Chondrocyte (in vitro differentiated cells): ENCODE measurements at places on chromosomes 4 and X. TPM values are rescaled to one million over a fixed set of nuclear protein-coding genes. Genes with fewer than 3 reads are reported as not detected.

ARR3 gene
- total RNA-seq: not detected in 3 replicates

TBX22 gene
- not detected in 3 replicates for total RNA-seq

GASK1B gene
- total RNA-seq: 36.2 to 139 TPM (median 37.6 TPM) in 3 replicates

PWWP3B gene
- total RNA-seq: 1.1 to 2.1 TPM (median 1.1 TPM) in 3 replicates

RIPPLY1 gene
- total RNA-seq: not detected in 3 replicates

BGN gene
- total RNA-seq: 1,195 to 2,668 TPM (median 2,632 TPM) in 3 replicates

VSIG1 gene
- not detected in 3 replicates for total RNA-seq

DNA sequence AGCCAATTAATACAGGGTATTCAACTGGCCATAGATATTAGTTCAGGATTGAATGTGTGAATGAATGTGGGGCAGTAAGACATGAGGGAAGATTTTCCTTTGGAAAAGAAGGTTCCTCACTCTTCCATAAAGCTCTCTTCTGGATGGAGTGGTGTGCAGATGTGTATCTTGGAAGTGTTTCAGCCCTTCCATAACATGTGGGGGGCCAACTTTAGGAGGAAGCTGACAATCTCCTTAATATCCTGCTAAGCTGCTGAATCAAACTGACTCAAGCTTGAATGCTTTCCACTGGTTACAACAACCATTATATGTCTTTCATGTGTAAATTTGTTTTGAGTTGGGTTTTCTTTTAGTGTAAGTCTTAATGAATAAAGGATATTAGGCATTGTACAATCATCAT lies 40.3 kb downstream of the FANCB start:
- no peak for DNase-seq
- H3K4me3 ChIP-seq: no peak overlapping the region
- H3K27ac ChIP-seq: no peak overlapping the region
- H3K36me3 ChIP-seq: peaks cover 2% of the 10 kb centered on the region

DNA sequence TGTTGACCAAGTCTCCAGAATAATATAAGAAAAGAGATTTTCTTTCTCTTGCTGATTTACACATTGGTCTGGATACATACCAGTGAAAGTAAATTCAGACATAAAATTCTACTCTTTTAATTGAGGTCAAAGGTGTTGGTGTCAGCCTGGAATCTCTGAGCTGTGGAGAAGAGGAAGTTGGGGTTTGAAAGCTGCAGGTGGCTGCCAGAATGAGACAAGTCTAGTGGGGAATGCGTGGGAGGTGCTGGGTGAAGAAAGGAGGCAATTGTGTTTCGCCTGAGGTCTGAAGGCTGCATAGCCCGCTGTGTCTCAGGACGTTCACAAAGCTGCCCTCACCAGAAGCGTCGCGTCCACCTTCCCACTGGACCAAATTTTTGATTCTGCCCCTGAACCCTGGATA lies 31.2 kb downstream of the PHEX start:
- DNase-seq: no peak
- H3K4me3 ChIP-seq: no peak overlapping the region
- H3K4me1 ChIP-seq: peaks cover 18% of the 10 kb centered on the region
- no peaks in the 10 kb centered on the region for H3K27me3 ChIP-seq

GRCh38 chr4:122746485-122746965 lies 14.0 kb downstream of the BBS12 start:
- no peak for DNase-seq
- no peak overlapping the region for H3K4me3 ChIP-seq
- no peaks in the 10 kb centered on the region for H3K27me3 ChIP-seq
- peaks cover 8% of the 10 kb centered on the region for H3K4me1 ChIP-seq
- peaks cover 5% of the 10 kb centered on the region for H3K36me3 ChIP-seq
- H3K27ac ChIP-seq: no peak overlapping the region

DNA sequence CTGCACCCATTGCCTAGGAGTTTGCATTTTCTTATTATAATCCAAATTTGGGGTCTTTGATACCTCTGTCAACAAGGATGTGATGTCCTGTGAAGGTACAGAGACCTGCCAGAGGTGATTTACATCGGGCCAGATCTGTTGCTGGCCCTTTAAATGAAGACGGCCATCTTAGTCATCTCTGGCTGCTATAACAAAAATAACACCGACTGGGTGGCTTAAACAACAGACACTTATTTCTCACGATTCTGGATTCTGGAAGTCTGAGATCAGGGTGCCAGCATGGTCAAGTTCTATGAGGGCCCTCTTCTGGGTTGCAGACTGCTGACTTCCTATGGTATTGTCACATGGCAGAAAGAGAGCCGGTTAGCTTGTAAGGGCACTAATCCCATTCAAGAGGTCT lies 75.7 kb downstream of the F11 start:
- DNase-seq: no peak
- H3K4me3 ChIP-seq: no peak overlapping the region
- H3K27ac ChIP-seq: no peak overlapping the region
- H3K27me3 ChIP-seq: peaks cover 4% of the 10 kb centered on the region
- no peaks in the 10 kb centered on the region for H3K4me1 ChIP-seq

GRCh38 chr4:187972135-187972534 lies 23.4 kb upstream of the ZFP42 start:
- DNase-seq: no peak
- no peaks in the 10 kb centered on the region for H3K27me3 ChIP-seq
- no peak overlapping the region for H3K27ac ChIP-seq
- H3K4me1 ChIP-seq: no peaks in the 10 kb centered on the region

DNA sequence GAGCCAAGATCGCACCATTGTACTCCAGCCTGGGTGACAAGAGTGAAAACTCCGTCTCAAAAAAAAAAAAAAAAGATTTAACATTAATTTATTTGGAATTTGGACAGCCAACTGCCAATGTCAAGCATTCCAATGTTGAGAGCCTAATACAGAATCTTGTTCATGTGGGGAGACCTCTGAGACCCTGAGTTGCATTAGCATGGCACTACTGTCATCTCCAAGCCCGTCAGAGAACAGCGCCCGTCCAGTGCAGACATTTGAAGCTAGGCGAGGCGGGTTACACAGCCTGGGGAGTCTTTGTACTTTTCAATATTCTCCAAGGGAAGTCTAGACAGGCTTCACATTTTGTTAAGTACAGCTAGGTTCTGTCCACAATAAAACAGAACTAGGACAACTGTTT lies 126.7 kb downstream of the CHRNA9 start:
- H3K4me3 ChIP-seq: no peak overlapping the region
- no peaks in the 10 kb centered on the region for H3K4me1 ChIP-seq
- no peaks in the 10 kb centered on the region for H3K36me3 ChIP-seq

DNA sequence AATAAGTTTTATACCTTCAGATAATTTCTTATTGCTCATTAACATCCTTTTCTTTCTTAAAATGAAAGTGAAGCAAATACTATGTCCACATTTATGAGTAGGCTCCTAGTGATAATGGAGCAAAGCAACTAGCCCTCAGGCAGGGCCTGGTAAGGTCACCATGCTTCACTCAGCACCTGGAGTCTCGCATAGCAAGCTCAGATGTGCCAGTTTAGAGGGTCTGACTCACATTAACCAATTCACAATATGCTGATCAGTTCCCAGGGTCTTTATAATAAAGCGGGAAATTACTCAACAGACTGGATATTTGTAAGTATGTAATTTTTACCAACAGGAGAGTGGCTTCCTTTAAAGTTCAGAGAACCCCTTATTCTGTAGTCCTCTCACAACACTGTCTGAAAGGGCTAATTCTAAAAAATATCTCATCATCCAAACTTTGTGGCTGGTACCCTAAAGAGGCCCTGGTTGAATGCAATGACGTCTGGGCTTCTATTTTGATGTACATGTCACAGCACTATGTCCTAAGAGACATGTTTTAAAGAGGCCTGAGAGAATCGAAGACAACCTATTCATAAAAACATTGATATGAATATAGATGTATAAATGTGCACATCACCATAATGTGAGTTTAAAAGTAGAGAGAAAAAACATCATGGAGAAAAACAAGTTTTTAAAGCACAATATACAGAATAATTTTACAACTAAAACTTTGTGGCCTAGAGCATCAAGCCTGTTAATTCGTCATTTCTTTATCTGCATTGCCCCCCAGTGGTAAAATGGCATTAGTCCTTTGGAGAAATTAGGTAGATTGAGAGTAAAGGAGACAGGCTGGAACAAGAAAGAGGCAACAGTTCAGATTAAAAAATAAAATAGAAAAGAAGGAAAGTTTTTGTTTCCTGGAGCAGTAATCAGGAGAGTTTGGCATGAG lies 44.3 kb downstream of the IL21 start:
- no peak overlapping the region for H3K27ac ChIP-seq
- no peaks in the 10 kb centered on the region for H3K36me3 ChIP-seq
- H3K4me3 ChIP-seq: no peak overlapping the region
- H3K4me1 ChIP-seq: no peaks in the 10 kb centered on the region

- H3K4me1 ChIP-seq: peaks cover 27% of the 10 kb centered on the region
- H3K4me3 ChIP-seq: no peak overlapping the region
- peak overlapping the region; percentile 4 for H3K27ac ChIP-seq
- H3K27me3 ChIP-seq: no peaks in the 10 kb centered on the region
Observed at GRCh38 chrX:115400960-115401359, 111.4 kb downstream of the LUZP4 start.

GRCh38 chr4:26076000-26076587 lies 162.1 kb downstream of the SMIM20 start:
- H3K27me3 ChIP-seq: peaks cover 4% of the 10 kb centered on the region
- no peak overlapping the region for H3K4me3 ChIP-seq
- no peak overlapping the region for H3K27ac ChIP-seq
- H3K4me1 ChIP-seq: no peaks in the 10 kb centered on the region
- peaks cover 5% of the 10 kb centered on the region for H3K36me3 ChIP-seq
- DNase-seq: no peak

DNA sequence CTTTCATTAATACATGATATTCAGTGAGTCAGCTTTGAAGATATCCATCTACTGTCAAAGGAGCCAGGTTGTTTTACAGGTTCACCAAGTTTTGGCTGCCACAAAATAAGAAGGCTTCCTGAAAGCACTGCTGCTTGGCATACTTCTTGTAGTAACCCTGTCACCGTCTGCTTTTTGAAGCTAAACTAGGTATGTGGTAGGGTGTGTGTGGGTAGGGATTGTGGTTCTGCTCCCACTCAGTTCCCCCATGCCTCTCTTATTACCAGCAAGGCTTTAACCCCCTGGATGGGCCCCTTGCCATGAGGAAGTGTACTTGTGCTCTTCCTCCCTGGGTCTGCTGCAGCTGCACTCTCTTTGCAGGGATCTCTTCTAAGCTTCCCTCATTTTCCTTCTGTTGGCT lies 191.2 kb downstream of the BANK1 start:
- peaks cover 9% of the 10 kb centered on the region for H3K4me1 ChIP-seq
- no peak for DNase-seq

DNA sequence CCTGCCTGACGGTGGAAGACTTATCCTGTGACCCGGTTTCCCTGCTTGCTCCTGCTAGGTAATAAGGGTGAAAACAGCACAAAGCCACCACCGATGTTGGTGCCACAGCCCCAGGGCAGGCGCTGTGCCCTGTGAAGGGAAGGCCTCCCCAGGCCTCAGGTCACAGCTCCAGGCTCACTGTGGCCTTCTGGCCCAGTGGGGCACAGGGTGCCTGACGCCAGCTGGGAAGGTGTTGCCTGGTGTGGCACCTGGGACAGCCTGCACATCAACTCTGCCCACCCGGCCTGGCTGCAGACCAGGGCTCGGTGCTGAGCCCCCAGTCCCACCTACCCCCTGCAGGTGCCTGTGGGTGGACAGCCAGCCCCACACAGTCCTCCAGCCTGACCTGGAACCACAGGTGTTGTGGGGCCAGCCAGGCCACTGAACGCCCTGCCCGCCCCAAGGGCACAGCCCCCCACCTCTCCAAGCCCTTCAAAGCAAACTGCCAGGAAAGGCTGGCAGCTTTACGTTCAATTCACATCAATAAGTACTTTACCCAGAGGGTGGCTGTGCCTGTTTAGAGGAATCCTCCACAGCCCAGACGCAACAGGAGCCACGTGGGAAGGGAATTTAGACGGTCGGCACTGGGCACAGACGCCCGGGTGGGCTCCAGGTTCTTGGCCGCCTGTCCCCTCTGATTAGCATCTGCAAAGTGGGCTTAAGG lies 54.3 kb downstream of the ZFYVE28 start:
- no peak overlapping the region for H3K4me3 ChIP-seq
- H3K36me3 ChIP-seq: peaks cover 1% of the 10 kb centered on the region
- no peaks in the 10 kb centered on the region for H3K4me1 ChIP-seq
- DNase-seq: peak; percentile 68

GRCh38 chr4:99875071-99875470 lies 19.2 kb downstream of the LAMTOR3 start:
- DNase-seq: no peak
- no peak overlapping the region for H3K4me3 ChIP-seq
- no peak overlapping the region for H3K27ac ChIP-seq
- H3K27me3 ChIP-seq: no peaks in the 10 kb centered on the region
- H3K4me1 ChIP-seq: no peaks in the 10 kb centered on the region

GRCh38 chr4:155974476-155974749 lies 20.7 kb upstream of the CTSO start:
- no peak overlapping the region for H3K4me3 ChIP-seq
- DNase-seq: no peak
- peak overlapping the region; percentile 22 for H3K27ac ChIP-seq
- peaks cover 13% of the 10 kb centered on the region for H3K4me1 ChIP-seq
- H3K27me3 ChIP-seq: peaks cover 2% of the 10 kb centered on the region

DNA sequence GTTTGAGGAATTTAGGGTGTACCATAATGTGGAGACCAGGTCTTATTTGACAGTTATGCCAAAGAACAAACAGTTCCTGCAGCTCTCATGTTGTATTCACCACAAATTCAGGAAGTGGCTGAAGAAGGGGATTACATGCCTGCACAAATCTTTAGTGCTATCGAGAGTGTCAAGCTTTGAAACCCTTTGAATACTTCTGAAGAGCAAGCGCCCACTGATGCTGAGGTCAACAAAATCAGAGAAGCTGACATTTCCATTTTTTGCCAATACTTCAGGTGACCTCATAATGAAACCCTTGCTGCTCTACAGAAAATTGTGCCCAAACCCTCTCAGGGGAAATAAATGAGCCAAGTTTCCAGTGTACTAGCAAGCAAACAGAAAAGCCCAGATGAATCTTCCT lies 28.4 kb downstream of the PAK3 start:
- H3K4me1 ChIP-seq: no peaks in the 10 kb centered on the region
- peaks cover 5% of the 10 kb centered on the region for H3K27me3 ChIP-seq
- H3K36me3 ChIP-seq: no peaks in the 10 kb centered on the region
- no peak overlapping the region for H3K27ac ChIP-seq
- no peak for DNase-seq

- peak overlapping the region; percentile 80 for H3K4me3 ChIP-seq
- H3K27ac ChIP-seq: no peak overlapping the region
- H3K36me3 ChIP-seq: no peaks in the 10 kb centered on the region
Observed at GRCh38 chrX:141175786-141176185, 1.1 kb downstream of the LDOC1 start.

GRCh38 chr4:105679186-105679585 lies 29.3 kb downstream of the INTS12 start:
- DNase-seq: no peak
- H3K27ac ChIP-seq: no peak overlapping the region
- no peaks in the 10 kb centered on the region for H3K27me3 ChIP-seq
- H3K4me3 ChIP-seq: no peak overlapping the region
- H3K36me3 ChIP-seq: peaks cover 8% of the 10 kb centered on the region

- no peak overlapping the region for H3K4me3 ChIP-seq
- no peaks in the 10 kb centered on the region for H3K4me1 ChIP-seq
- H3K27ac ChIP-seq: no peak overlapping the region
- DNase-seq: no peak
- peaks cover 2% of the 10 kb centered on the region for H3K27me3 ChIP-seq
Observed at GRCh38 chr4:152672206-152673092, 7.3 kb downstream of the TMEM154 start.
